GM23338 (cell line): ENCODE measurements at places on chromosomes 4 and X. TPM values are rescaled to one million over a fixed set of nuclear protein-coding genes. Genes with fewer than 3 reads are reported as not detected.

DNA sequence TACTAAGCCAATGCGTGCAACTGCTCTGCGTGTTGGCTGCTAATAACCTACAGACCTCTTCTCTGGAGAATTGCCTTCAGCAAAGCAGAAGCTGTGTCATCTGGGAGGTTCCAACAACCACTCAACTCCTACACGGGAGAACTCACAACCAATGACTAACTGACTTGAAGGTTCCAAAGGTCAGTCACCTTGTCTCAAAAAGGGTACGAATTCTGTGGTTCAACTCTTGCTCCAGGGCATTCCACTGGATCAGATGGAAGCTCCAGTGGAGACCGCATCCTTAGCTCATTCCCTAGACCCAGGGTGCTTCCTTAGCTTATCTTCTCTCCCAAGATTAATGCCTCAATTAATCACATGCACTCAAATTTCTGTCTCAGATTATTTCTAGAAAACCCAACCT is 222.7 kb downstream of the CHIC2 start:
- no peaks in the 10 kb centered on the region for H3K27me3 ChIP-seq
- no peak overlapping the region for H3K27ac ChIP-seq
- no peaks in the 10 kb centered on the region for H3K36me3 ChIP-seq
- no peaks in the 10 kb centered on the region for H3K4me1 ChIP-seq

AWAT2 gene
- total RNA-seq, result not detected in 2 replicates

PAGE5 gene
- total RNA-seq, result not detected in 2 replicates

DNA sequence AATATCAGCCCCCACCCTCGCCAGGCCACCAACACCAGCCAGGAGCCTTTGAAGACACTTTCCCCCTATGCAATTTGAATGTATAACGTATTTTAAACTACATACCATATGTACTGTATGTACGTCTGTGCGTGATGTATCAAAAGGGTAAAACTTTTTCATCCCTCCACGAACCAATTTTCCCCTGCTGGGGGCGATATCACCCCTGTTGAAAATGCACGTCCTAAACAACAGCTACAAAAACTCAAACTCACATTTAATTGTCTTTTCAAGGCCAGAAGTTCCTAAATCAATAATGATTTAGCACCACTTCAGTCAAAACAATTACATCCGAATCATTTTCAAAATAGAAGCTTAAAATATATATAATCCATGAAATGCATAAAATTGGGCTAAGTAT is 1.4 kb downstream of the VEGFD start:
- H3K4me1 ChIP-seq, result peaks cover 8% of the 10 kb centered on the region; the same call in 1 of the 2 replicates
- H3K36me3 ChIP-seq, result no peaks in the 10 kb centered on the region
- H3K27me3 ChIP-seq, result no peaks in the 10 kb centered on the region
- DNase-seq, result peak; percentile 13

NPY5R gene
- 2.4 and 3.4 TPM in 2 replicates for total RNA-seq

SYP gene
- 7.3 and 9.1 TPM in 2 replicates for total RNA-seq

BMP3 gene
- 0.04 and 0.10 TPM in 2 replicates for total RNA-seq

DNA sequence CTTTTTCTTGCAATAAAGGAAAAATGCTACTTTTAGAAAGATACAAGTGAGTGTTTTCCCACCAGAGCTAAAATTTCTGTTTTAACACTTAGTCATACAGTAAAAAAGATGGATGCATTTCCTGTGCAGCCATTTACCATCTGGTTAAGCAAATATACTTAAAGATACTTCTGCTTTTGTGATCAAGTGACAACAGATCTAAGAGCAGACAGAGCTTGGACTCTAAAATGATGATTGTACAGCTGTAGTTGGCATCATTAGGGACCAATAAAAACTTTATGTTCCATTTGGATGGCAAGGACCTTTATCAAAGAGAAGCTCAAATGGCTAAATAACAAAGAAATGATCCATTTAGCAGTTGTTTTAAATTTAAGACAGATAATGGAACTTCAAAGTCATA is 270.8 kb downstream of the FSTL5 start:
- DNase-seq, result no peak
- no peaks in the 10 kb centered on the region for H3K36me3 ChIP-seq
- H3K4me3 ChIP-seq, result no peak overlapping the region
- H3K4me1 ChIP-seq, result no peaks in the 10 kb centered on the region
